ENCODE measurements at places on chromosomes 12 and 14.

DNA sequence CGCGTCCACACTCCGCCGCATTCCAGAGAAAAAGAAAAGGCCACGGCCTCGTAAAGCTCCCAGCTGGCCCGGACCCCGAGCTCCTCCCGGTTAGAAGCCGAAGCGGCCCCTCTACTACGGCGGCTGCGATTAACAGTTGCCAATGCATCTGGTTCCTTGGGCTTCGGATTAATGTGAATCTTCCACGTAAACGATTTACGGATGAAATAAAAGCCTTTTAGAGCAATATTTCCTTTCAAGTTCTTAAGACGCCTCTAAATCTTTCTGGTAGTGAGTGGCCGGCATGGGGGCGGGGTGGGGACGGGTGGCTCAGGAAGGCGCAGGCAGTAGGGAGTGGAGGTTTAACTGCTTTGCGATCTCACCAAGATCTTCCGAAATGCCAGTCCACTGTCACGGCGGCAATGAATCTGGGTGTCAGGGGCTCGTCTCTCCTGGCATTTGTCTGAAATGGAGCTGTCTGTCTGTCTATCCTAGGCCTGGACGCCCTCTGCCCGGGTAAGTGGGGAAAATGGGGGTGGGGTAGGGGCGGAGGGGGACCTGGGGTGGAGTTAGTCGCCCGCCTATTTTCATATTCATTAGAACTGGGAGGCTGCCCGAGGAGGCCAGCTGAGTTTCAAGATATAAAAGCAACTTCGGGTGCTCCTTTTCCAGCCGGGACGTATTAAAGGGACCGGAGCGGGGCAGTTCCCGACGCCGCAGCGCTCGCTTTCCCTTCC, 413 bp upstream of the ALX1 start:
- DNase-seq = no peak

DNA sequence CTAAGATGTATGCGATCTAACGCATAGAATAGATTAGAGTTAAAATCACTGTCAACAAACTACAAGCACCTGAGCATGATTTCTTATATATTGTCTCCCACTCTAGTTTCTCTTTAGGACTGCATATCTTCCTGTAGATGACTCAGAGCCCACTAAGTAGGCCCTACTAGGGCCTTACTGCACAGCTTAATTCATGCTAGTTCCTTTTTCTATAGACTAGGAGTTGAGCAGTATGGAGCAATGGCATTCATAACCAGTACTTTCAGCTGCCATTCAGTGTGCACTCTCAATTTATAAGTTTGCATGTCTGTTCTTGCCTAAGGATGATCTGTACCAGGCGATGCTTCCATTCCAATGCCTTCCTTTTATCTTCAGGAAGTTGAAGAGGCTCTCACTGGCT, 103.5 kb downstream of the METTL25 start:
- DNase-seq = no peak

DNA sequence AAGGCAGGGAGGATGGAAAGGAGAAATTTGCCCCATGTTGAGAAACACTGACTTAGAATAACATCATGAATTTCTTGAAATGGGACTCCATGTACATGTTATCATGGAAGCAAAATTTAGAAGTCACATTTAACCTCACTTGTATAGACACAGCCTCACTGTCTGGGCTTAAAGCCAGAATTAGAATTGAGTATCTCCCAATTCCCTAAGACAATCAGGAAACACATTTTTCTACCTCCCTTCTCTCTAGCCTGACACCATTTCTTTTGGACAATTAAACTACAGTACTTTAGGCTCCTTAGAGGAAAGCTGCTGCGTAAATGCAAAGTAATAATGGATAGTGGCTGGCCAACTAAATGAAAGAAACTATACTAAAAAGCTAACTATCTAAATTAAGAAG, 795.5 kb downstream of the C12orf50 start:
- no peak for DNase-seq

DNA sequence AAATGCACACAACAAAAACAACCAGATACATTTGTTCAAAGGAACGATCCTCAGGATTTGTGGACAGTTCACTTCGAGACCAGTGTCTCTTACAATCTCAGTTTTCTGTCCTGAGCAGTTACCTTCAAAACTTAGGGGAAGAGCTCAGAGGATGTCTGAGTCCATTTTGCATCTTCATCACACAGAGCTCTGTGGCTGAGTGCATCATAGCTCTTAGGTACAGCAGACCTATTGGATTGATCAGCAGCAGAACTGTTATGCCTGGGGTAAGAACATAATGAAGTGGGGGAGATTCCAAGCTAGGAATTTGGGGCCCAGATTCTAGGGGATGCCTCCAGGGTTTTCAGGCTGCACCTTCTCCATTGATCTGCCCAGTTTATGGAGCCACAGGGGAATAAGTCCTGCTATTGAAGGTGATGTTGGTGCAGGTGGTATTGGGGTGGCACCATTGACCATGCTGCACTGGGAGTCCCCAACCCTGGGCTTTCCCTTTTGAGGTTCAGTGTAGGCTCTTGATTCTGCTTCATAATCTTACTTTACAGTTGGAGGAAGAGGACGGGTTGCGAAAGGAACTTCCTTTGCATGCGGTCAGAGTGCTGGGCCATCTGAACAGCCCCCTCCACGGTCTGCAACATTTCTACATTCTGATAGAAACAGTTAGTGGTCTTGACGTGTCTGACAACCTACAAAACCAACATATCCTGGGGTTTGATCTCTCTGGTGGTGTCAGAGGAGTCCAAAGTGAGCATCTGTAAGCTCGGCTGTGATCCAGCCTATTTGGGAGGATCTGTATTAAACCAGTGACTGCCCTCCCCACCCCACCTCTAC, 112.8 kb downstream of the CHST11 start:
- peak; percentile 68 for DNase-seq

- no peak for DNase-seq
These were observed 183.3 kb downstream of the RBM19 start for GRCh38 chr12:113782873-113783272.

GRCh38 chr12:4539167-4539870, 629 bp downstream of the RAD51AP1 start:
- DNase-seq = no peak

GRCh38 chr14:67395876-67396189, 16.1 kb downstream of the PLEK2 start:
- no peak for DNase-seq

- no peak for DNase-seq
These were observed 225.4 kb upstream of the PDE3A start for GRCh38 chr12:20142956-20143355.

GRCh38 chr12:83346333-83346732, 659.6 kb downstream of the TMTC2 start:
- DNase-seq = no peak

- no peak for DNase-seq
These were observed 8.4 kb upstream of the PPP4R4 start for GRCh38 chr14:94165744-94166143.

DNA sequence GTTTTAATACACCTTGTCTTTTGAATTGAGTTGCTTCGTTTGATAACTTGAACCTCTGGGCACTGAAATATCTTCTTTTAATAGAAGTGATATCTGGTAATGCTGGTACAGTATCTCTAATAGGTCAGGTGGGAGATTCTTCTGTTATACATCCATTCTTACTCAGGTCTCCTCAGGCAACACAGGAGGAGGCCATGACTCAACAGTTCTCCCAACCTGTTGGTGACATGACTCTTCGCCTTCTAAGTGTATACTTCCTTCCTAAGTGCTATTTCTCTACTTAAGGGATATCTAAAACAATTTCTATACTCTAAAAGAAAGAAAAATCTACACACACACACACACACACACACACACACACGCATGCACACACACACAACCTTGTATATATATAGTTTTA, 509.1 kb downstream of the PCNX1 start:
- no peak for DNase-seq

DNA sequence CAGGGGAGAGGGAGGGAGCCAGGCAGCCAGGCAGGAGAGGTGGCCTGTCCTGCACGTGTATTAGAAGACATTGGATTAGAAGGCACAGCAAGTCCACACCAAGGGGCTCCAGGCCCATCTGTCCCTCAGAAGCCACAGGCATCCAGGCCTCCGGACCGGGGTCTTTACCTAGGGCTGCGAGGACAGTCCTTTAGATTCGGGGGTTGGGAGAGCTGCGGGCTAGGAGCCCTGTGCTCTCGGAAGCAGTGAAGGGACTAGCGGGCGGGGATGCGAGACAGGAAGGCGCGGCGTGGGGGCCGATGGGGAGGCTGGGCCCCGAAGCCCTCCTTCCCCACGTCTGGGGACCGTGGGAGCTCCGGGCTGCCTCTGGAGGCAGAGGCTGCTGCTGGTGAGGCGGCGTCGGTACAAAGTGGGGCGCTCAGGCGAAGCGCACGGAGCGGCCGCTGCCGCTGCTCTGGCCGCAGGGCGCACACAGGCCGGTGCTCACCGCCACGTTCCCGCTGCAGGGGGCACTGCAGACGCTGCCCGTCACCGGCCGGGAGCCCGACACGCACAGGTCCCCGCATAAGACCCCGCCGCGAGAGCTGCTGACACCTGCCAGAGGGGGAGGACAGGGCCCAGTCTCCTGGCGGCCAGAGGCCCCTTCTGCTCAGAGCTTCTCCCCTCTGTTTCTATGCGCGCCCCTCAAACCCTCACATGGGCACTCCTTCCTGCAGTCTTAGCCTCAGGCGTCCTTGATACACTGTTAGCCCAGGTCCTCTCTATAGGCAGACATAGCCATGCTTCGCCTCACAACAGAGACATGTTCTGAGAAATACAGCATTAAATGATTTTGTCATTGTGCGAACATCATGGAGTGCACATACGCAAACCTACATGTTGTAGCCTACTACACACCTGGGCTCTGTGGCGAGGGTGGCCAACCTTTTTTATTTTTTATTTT, 17.3 kb downstream of the KRT7 start:
- no peak for DNase-seq

DNA sequence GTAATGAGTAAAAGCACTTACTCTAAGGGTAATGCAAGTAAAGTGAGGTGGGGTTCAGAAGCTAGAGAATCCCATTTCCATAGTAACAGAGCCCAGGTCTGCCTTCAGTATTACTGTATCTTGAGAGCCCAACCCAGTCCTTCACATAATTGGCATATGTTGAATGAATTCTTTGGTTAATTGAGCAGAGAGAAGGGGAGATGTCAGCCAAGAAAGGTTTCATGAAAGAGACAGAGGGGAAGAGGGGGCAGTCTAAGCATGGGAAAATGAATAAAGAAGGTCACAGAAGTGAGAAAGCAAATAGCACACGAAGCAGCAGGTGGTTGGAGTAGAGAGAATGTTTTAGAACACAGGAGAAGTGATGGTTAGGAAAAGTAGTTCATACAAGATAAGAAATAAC, 371.1 kb downstream of the SEC23A start:
- DNase-seq = no peak

DNA sequence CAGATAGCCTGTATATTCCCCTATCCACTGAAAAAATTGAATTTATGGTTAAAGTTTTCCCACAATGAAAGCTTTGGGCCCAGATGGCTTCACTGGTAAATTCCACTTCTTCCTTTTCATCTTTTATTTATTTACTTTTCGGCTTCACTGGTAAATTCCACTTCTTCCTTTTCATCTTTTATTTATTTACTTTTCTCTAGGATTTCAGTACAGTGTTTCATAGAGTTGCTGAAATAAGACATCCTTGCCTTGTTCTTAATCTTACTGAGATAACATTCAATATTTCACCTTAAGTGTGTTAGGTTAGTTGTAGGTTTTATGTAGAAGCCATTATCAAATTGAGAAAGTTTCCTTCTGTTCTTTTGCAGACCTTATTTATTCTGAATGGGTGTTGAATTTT, 18.9 kb upstream of the KLRG1 start:
- no peak for DNase-seq

- no peak for DNase-seq
These were observed 2.9 kb upstream of the NYNRIN start for GRCh38 chr14:24395609-24396582.

GRCh38 chr14:98593361-98593761, 678.6 kb downstream of the BCL11B start:
- DNase-seq = no peak

DNA sequence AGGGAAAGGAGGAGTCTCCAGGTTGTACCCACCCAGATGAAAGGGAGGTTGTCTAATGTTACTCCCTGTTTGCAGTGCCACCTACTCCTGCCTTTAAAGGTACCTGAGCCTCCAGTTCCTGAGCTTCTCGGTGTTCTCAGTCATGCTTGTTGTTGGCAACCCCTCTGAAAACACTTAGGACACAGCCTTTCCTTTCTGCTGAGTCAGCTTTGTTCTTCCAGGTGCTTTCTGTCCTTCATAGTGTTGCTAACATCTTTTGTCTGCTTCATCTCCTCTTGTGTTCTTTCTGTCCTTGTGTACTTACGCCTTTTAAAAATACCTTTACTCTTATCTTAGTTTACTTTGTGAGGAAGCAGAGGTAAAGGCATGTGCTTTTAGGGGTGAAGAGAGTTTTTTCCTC, 97.0 kb upstream of the NEDD1 start:
- DNase-seq = no peak

DNA sequence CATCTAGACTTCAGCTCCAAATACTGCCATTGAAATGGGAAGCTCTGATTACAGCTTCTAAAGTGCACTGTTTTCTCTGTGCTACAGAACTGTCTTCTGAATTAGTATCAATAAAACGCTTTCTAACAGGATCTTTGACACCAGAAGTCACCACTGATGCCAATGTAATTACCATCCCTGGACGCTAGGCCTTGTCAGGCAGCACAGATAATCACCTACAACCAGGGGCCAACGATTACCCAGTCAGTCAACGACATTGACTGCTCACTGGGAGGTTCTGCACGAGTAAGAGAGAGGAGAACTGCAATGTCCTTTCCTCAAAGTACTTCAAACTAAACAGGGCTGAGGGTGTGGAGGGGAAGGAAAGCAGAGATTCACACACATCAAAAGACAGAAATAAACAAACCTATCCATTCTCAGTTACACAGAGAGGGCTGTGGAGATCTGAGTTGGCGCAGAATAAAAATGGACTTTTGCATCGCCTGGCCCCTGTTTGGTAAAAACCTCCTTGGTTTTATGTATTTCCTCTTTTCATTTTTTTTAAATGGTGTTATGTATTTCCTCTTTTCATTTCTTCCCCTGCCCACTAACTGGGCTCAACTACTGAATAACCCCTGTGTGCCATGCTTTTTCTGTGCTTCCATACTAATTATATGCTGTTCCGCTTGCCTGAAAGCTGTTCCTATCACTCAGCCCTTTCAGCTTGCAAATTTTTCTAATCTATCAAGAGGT, 492.2 kb downstream of the APAF1 start:
- no peak for DNase-seq

DNA sequence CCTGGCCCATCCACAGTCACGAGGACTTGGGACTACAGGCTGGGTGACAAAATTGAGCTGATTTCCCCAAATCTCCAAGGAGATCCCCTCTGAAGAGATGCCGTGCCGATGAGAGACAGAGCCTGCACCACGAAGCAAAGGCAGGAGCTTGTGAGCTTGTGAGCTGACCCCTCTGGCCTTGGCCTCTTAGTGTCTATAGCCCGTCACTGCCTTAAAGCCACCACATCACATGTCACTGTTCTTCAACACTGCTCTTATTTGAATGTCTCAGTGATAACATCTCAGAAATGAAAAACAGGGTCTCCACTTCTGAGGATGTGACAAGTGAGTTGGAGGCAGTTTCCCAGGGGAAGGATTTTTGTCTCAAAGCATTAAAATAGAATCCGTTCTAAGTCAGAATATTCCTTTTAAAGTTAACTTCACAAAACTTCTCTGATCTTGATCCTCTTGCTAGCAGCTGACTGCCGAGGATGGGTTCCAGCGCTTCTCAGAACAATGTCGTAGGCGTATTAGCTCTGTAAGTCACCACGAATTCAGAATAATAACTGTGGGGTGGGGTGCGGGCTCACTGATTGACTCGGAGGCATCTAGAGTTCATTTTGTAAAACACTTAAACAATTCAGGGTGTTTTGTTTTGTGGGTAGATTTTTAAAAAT, 37.5 kb downstream of the CHST11 start:
- peak; percentile 53 for DNase-seq

Data from CD4-positive, alpha-beta T cell treated with Interleukin-21 for 1 hour (primary cell).